ENCODE measurements at places on chromosomes 3 and 15. TPM values are rescaled to one million over a fixed set of nuclear protein-coding genes. Genes with fewer than 3 reads are reported as not detected.

DNA sequence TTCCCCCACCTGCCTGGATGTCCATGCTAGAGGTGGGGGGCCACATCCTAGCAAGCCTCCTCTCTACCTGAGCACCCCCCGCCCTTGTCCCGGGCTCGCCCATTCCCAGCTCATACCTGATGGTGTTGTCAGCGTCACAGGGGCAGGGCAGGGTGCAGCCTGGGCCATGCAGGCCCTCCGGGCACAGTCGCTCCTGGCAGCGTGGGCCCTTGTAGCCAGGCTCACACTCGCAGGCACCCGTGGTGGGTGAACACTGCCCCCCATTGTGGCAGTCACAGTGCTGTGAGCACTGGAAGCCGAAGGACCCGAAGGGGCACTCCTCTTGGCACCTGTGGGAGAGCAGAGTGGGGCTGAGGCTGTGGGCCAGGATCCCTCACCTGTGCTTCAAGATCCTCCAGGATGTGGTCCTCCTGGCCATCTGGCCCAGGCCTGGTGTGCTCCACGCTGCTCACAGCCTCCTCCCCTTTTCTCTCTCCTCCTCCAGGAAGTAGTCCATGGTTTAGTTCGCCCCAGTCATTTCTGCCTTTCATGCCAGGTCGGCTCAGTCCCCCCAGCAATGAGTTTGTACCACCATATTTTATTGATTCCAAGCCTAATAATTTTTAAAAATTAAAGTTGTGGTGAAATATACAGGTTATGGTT, 95.6 kb downstream of the RAB11A start:
- no peak for DNase-seq

SMARCC1 gene
- total RNA-seq = 29.0 TPM

- no peak for DNase-seq
These were observed 23.9 kb downstream of the SEC22C start for GRCh38 chr3:42557854-42558253.

DNA sequence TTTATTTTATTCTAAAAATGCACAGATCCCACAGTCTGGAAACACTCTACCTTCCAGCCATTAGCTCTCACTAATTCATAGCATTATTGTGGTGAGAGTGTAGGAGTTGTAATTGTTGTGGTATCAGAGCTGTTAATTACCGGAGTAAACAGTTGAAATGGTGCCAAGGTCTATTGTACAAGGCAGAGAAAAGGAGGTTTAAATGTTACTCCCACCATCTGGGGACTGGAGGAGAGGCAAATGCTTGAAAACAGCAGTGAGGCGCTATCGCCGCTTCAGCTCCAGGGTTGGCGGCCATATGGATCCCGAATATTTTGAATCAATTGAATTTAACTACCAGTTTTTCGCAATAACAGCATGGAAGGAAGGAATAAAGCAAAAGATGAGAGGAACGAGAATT, 113.1 kb upstream of the C15orf61 start:
- DNase-seq = no peak

DNA sequence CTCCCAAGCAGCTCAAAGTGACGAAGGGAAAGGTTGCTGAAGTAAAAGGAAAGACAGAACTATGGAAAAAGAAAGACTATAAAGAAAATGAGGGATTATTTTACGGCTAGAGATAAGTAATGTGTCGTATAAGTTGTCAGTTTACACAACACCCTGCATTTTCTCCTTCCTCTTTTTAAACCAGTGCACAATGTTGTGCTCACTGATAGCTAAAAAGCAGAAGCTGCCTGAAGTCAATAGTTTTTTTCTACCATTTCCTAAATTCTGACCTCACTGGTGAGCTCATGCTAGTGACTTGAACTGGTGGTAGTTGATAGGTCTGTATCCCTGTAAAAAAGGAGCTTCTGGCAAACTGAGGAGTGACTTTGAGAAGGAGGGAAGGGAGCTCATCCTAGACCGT, 368.6 kb upstream of the GBE1 start:
- DNase-seq = no peak

- DNase-seq = no peak
These were observed 65.3 kb upstream of the ZNF280D start for GRCh38 chr15:56798639-56799038.

GRCh38 chr3:192170659-192171058, 556.7 kb downstream of the FGF12 start:
- no peak for DNase-seq

RSL24D1 gene
- 44.0 TPM for total RNA-seq

- DNase-seq = no peak
These were observed 62.1 kb downstream of the SSR3 start for GRCh38 chr3:156492801-156493261.

- no peak for DNase-seq
These were observed 46.7 kb downstream of the UBE3A start for GRCh38 chr15:25391971-25392721.

IGSF11 gene
- 0.09 TPM for total RNA-seq

GRCh38 chr15:42804739-42805138, 67.8 kb upstream of the CDAN1 start:
- no peak for DNase-seq

MGLL gene
- total RNA-seq = 52.3 TPM

GRCh38 chr3:164371681-164372080, 706.6 kb downstream of the SI start:
- DNase-seq = no peak
